ENCODE measurements at places on chromosomes 6 and 20. TPM values are rescaled to one million over a fixed set of nuclear protein-coding genes. Genes with fewer than 3 reads are reported as not detected.

GSTA2 gene
- total RNA-seq: 4.8 TPM

SLC17A1 gene
- total RNA-seq: not detected

RIMS1 gene
- total RNA-seq: 3.8 TPM

GRCh38 chr6:11042025-11042749, 1.9 kb downstream of the ELOVL2 start:
- no peak overlapping the region for H3K4me3 ChIP-seq
- H3K4me1 ChIP-seq: no peaks in the 10 kb centered on the region
- DNase-seq: no peak
- no peaks in the 10 kb centered on the region for H3K36me3 ChIP-seq

DNA sequence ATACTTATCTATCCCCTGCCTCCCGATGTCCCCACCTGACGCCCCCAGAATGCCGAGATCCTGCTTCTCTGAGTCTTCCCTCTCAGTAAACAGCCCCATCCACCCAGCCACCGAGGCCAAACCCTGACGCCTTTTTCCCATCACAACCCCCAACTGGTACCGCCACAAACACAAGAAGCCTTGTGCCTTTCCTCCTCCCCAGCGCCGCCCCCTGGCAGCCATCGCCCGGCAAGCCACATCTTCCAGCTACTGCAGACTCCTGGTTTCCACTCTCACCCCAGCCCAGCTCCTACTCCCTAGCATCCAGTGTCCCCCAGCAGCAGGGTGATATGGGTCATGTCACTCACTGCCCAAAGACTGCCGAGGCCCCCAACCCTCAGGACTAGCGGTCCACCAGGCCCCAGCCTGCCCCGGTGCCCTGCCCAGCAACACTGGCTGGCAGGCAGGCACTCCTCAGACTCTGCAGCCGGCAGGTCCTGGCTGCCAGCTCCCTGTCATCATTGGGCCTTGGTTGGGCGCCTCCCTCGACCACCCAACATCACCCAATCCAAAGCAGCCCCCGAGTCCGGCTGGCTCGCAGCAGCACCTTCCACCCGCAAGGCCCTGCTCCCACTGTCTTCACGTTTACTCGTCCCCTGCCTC, 11.2 kb downstream of the TCFL5 start:
- H3K27me3 ChIP-seq: no peaks in the 10 kb centered on the region
- H3K36me3 ChIP-seq: peaks cover 24% of the 10 kb centered on the region
- DNase-seq: no peak
- H3K27ac ChIP-seq: no peak overlapping the region
- H3K4me1 ChIP-seq: no peaks in the 10 kb centered on the region

DNA sequence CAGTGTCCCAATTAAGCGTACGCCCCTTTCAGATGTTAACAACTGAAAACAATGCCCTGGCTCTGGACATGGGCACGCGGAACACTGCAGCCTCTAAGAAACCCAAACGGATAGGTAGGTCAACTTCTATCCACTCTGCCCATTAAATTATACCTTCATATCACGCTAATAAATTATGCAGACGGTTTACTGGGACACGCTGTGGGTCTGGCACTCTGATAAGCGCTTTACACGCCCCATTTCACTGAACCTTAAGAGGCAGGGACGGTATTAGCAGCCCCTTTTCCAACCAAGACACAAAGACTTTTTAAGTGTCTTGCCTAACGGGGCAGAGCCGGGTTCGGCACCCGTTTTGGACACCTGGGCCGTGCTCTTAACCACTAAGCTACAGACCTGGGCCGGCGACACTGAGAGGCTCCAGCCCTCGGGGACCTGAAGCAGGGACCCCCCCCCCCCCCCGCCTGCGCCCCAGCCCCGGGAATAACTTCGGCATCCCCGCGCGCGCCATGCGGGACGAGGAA, 744 bp downstream of the STAU1 start:
- peaks cover 6% of the 10 kb centered on the region for H3K36me3 ChIP-seq
- peak overlapping the region; percentile 86 for H3K27ac ChIP-seq
- peaks cover 31% of the 10 kb centered on the region for H3K4me1 ChIP-seq
- no peaks in the 10 kb centered on the region for H3K27me3 ChIP-seq
- peak overlapping the region; percentile 78 for H3K4me3 ChIP-seq
- DNase-seq: no peak

- H3K27me3 ChIP-seq: peaks cover 25% of the 10 kb centered on the region
- H3K4me1 ChIP-seq: peaks cover 8% of the 10 kb centered on the region
These were observed 14.7 kb upstream of the CCDC167 start for GRCh38 chr6:37514321-37514771.

DNA sequence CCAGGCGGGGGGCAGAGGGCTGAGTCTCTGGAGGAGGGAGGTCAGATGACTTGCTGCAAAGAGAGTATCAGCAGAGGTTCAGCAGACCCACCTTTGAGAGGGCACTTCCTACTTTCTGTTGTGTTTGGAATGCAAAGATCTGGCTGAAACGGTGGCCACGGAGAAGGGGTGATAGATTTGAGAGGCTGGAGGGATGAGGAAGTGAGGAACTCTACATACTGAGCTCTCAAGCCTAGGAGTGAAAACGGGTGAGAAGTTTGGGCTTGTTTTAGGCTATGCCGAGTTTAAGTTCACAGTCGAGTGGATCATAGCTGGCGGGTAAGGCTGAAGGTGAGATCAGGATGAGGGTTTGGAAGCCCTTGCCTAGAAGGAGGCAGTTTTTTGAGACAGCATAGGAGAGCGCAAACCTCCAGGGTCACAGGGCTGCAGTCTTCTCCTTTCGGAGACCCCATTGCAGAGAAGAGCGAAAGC, 477 bp upstream of the ITPA start:
- H3K4me1 ChIP-seq: peaks cover 18% of the 10 kb centered on the region
- peak overlapping the region; percentile 92 for H3K4me3 ChIP-seq
- peak overlapping the region; percentile 91 for H3K27ac ChIP-seq
